ENCODE measurements at places on chromosomes 16 and 17.

GRCh38 chr16:48504216-48504615 is 105.8 kb downstream of the N4BP1 start:
- no peak for DNase-seq

DNA sequence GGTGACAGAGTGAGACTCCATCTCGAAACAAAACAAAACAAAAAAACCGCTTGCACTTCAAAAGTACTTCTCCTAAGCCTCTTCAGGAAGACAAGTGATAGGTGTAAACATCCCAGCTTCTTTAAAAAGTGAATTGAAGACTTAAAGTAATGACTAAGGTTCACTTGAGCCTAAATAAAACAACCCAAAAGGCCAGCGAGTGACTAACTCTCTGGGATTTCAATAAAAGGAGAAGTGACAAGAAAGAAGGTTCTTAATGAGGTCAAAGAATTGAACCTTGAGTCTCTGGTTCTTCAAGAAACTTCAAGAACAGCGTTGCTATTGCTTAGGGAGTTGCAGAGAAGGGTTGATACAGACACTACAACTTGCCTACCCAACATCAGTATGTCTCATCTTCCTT is 42.2 kb downstream of the STX8 start:
- no peak for DNase-seq

DNA sequence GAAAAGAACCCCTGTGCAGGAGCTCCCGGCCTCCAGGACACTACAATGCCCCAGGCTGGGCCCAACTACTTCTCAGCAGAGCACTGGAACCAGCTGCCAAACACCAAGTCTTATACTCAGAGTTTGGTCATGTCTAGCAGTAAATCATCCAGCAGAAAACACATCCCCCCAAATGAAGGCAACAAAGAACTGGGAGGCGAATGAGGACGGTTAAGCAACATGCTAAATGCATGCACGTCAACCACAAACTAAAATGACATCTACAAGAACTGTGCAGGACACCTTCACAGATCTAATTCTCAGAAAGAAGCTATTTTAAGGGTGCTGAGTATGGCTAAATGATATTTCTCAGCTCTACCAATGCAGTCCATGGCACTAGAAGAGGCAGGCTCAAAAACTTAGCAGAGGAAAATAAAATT is 7.6 kb upstream of the IRX5 start:
- DNase-seq: no peak

GRCh38 chr17:82668631-82669099 is 20.4 kb upstream of the WDR45B start:
- DNase-seq: peak; percentile 35

GRCh38 chr17:38970804-38971203 is 3.6 kb upstream of the FBXO47 start:
- DNase-seq: no peak

DNA sequence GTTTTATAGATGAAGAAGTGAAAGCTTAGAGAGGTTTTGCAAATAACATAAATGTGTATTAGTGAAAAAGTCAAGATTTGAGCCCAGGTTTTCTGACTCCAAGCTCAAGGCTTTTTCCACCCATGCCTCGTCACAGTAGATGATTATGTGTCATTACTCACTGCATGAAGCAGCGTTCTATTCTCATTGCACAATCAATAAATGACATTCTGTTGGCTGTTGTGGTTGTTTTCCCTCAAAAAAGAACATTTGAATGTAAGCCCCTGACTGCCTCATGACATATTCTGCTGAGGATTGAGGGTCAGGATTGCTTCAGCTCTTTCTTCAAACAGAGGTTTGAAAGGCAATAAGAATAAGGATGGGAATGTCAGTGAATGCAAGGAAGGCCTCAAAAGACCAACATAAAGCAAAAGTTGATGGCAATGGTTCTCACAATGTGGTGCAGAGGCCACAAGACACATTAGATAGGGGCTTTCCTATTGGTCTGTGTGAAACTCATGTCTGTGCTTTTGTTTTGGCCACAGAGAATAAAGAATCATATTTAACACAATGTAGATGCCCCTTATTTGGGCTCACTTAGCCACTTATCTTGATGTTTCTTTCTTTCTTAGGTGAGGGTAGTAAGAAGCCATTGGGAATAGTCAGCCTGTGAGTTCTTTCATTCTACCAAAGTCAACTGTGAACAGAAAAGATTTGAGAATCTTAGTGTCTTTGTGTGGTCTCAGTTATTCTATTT is 5.4 kb upstream of the MMD start:
- DNase-seq: no peak

DNA sequence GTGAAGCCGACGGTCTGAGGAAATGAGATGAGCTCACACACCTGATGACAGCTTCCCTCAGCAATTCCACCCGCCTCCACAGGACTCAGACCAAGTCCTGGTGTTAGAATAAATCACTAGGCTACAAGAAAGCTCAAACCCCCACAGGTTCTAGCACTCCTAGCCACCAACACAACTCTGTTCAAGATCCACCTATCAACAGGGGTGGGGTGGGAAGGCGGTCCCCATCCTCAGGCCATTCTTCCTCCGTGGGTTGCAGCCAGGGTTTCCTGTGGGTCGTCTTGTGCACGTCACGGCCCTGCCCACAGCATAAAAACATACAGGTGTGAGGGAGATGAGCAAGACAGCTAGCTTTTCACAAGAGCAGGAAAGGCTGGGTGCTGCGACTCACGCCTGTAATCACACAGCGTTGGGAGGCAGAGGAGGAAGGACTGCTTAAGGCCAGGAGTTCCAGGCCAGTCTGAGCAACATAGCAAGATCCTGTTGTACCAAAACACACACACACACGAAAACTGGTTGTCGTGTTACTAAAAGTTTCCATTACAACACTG is 81.1 kb downstream of the ANKRD11 start:
- DNase-seq: no peak

- DNase-seq: no peak
Observed at GRCh38 chr17:7047566-7047965, 3.7 kb upstream of the SLC16A11 start.

GRCh38 chr17:29005936-29006511 is at the start of gene SEZ6:
Gene SEZ6, minus strand, starts transcription at chr17:29006033. Its CDS starts 164 bp downstream, at chr17:29005869.
- DNase-seq: peak; percentile 81

DNA sequence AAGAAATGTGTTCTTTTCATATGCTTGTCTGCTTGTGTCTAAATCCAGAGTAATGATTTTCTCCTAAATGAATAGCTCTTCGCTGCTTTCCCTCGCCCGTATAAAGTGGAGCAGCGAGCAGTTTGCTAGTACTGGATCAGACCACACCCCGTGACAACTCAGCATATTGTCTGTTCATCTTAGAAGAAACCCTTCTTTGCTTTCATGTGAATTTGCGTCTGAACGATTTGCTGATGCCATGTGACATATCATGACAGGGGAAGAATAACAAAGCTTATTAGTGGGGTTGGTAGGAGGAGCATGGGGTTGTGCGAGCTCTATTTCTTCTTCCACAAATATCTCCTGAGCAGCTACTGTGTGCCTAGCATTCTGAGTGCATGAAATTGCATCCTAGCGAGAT is 44.1 kb upstream of the CACNG4 start:
- no peak for DNase-seq

DNA sequence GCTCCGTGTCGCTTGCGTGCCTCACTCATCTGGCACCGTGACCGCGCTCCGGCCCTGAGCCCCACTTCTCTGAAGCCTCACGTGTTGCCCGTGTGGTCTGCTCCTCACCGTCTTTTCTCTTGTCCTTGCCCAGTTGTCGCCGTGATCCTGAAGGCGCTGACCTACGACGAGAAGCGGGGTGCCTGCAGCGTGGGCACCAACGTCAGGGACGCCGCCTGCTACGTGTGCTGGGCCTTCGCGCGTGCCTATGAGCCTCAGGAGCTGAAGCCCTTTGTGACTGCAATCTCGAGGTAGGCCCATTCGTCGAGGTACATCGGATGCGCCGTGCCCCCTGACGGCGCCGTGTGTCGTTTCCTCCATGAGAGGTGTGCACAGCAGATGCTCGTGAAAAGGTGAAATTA is 30.3 kb upstream of the ZNF750 start:
- no peak for DNase-seq

- no peak for DNase-seq
Observed at GRCh38 chr17:33421933-33422332, 128.8 kb upstream of the ASIC2 start.

DNA sequence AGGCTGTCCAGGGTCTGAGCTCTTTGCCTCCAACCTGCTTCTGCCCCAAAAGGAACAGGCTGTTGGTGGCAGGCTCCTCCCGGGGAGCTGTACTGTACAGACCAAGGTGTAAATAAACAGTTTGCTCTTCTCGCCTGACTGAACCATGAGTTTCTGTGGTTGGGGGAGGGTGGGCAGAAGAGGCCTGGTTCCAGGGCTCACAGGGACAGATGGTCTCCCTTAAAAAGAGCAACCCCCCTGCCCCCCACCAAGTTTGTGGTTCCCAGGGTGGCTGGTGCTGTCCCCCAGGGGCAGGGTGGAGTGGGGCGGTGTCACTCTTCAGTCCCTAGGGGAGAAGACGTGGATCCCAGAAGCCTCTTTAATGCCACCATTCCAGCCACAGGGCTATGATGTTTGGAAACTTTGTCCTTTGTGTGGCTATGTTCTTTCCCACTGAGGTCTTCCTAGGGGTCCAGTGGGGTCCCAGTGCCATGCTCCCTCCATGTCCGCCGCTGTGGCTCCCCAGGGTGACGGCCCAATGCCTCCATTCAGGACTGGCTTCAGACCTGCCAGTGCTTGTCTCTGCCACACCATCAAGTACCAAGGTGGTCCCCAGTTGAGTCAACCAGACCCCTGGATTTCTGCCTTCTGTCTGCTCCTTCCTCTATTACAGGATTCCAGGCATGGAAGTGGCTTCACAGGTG is 146.7 kb downstream of the RAB11FIP4 start:
- peak; percentile 80 for DNase-seq

DNA sequence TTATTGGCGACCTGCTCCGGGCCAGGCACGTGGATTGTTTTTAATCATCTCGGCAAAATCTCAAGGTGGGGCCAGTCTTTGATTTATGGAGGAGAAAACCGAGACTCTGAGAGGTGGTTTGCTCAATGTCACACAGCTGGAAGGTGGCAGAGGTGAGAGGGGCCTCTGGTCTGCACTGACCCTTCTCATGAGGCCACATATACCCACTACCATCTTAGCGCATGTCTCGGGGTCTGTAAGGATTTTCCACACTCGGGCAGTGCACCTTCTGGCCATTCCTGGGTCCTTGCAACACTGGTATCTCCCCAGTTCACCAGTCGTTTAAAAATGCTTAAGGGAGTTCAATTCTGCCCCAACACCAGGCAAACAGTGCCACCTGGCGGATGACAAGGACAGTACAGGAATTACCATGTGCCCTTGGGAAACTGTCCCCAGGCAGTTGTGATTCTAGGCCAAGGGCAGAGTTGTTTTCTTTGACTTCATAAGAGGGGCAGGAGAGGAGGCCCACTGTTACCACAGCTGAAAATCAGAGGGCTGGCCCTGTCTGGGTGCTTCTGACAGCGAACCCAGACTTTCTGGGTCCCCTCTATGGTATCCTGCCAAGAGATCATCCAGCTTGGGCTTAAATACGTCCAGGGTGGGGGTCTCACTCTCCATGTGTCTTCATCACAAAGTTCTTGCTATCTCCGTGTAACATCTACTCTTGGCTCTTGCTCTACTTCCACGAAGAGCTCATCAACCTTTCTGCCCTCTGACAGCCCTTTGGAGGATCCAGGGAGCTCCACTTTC is 39.4 kb upstream of the RAI1 start:
- DNase-seq: peak; percentile 62

- no peak for DNase-seq
Observed at GRCh38 chr16:86171329-86171728, 272.4 kb downstream of the IRF8 start.

DNA sequence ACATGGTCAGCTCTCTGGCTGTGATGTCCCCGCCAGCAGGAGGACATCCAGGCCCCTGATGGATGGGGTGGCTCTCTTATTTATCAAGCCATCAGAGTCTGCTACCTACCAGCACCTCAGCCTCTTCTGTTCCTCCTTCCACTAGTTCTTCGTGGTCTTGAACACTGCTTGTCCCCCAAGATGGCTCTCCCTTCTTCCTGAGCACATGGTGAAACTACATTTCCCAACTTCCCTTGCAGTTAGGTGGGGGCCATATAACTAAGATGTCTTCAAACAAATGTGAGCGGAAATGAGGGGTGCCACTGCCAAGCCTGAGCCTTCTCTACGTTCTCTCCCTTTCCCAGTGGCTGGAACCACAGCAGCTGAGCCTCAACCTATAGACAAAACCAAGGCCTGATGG is 29.8 kb upstream of the CCDC182 start:
- no peak for DNase-seq

- no peak for DNase-seq
Observed at GRCh38 chr17:50731575-50732460, 12.4 kb downstream of the LUC7L3 start.

DNA sequence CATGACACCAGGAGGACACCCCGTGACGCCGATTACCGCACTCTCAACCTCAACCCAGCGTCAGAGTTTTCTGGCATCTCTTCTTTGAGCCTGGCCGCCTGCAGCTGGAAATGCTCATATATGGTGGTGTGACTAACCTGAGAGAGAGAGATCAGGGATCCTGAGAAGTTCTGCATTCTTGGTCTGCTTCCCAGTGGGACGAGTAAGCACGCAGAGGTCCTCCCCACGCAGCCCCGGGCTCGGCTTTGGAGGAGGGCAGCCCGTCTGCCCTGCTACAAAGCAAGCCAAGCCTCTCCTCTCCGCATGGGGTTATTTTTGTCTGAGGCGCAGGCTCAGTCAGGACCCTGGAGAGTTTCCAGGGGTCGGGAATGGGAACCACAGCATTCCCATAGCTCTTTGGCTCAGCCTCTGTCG is 16.5 kb downstream of the CRISPLD2 start:
- DNase-seq: no peak

GRCh38 chr16:1902547-1903219 is 15.5 kb downstream of the HS3ST6 start:
- no peak for DNase-seq

- DNase-seq: no peak
Observed at GRCh38 chr16:88878356-88878755, 11.9 kb upstream of the PABPN1L start.

- no peak for DNase-seq
Observed at GRCh38 chr17:74624131-74624530, 593 bp upstream of the CD300E start.

GRCh38 chr17:58318065-58318481 is 10.5 kb downstream of the TSPOAP1 start:
- DNase-seq: no peak
